ENCODE measurements at places on chromosomes 1 and 21. TPM values are rescaled to one million over a fixed set of nuclear protein-coding genes. Genes with fewer than 3 reads are reported as not detected.
A peak's percentile ranks its signal among the peaks of the same experiment; 100 is the strongest.

DNA sequence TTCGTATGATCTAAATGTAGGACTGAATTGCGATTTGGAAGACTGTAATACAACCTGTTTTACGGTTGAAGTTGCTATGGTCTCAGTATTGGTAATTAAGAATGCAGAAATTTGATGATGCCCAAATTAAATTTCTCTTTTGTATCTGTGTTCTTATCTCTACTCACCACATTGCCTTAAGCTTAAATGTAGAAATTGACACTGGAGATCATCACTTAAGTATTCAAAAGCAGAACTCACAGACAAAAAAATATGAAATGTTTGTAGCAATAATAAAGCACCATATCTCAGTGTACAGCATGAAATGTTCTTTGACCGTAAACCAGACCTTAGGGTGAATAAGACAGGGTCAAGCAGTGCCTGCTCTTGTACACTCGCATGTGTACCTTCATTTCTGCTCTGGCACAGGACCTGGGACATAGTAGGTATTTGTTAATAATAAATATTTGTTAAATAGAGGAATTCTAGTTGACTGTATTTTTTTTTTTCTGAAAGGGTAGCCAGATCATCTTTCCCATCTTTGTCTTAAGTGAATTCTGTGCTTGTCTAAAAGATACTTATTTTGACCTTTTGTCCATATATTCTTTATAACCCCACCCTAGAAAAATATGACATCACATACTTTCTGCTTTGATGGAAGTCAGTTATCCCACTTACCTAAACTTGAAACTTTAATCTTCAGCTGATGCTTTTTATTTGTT lies 1.5 kb downstream of the CDC7 start:
- H3K36me3 ChIP-seq = no peaks in the 10 kb centered on the region
- no peaks in the 10 kb centered on the region for H3K27me3 ChIP-seq
- peaks cover 6% of the 10 kb centered on the region for H3K4me1 ChIP-seq
- no peak overlapping the region for H3K27ac ChIP-seq
- no peak for DNase-seq
- H3K4me3 ChIP-seq = no peak overlapping the region

GRCh38 chr1:172380441-172381244 lies 39.8 kb upstream of the C1orf105 start:
- DNase-seq = no peak
- peaks cover 9% of the 10 kb centered on the region for H3K4me1 ChIP-seq
- H3K36me3 ChIP-seq = no peaks in the 10 kb centered on the region
- H3K4me3 ChIP-seq = no peak overlapping the region
- H3K27me3 ChIP-seq = no peaks in the 10 kb centered on the region

GRCh38 chr1:16235944-16236510 lies 956 bp downstream of the CPLANE2 start:
- no peaks in the 10 kb centered on the region for H3K27me3 ChIP-seq
- DNase-seq = peak; percentile 83
- peak overlapping the region; percentile 79 for H3K27ac ChIP-seq
- peaks cover 7% of the 10 kb centered on the region for H3K4me1 ChIP-seq

DNA sequence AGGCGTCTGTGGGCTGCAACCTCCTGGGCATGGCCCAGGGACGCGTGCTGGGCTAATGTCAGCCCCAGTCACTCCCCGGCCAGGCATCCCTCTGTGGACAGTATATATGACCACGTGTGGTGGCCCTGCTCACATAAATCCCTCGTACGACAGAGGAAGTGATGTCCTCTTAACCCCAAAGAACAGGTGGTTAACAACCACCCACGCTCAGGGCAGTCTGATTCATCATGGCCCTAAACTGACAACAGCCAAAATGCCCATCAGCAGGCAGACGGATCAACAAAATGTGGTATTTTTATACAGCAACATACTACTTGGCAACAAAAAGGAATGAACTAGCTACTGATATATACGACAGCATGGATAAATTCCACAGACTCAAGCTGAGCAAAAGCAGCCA lies 51.0 kb downstream of the ECE1 start:
- no peak overlapping the region for H3K4me3 ChIP-seq
- H3K27ac ChIP-seq = no peak overlapping the region
- H3K27me3 ChIP-seq = no peaks in the 10 kb centered on the region
- H3K36me3 ChIP-seq = peaks cover 67% of the 10 kb centered on the region
- no peak for DNase-seq
- no peaks in the 10 kb centered on the region for H3K4me1 ChIP-seq

- no peak overlapping the region for H3K27ac ChIP-seq
- H3K4me1 ChIP-seq = no peaks in the 10 kb centered on the region
- no peaks in the 10 kb centered on the region for H3K36me3 ChIP-seq
These were observed 8.2 kb downstream of the SSX2IP start for GRCh38 chr1:84682047-84682446.

DNA sequence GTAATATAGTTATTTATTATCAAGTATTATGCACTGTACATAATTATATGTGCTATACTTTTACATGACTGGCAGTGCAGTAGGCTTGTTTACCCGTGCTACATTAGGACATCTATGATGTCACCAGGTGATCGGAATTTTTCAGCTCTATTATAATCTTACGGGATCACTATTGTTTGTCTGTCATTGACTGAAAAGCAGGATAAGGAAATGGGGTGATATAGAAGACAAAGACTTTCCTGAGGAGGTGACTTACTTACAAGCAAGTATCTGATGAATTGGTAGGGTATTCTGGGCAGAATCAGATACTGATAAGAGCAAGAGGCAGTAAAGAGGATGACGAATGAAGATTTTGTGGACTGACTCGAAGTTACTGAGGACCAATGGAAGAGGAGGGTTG lies 65.3 kb upstream of the CNN3 start:
- no peak overlapping the region for H3K4me3 ChIP-seq
- no peaks in the 10 kb centered on the region for H3K36me3 ChIP-seq
- no peak for DNase-seq
- no peaks in the 10 kb centered on the region for H3K27me3 ChIP-seq

DNA sequence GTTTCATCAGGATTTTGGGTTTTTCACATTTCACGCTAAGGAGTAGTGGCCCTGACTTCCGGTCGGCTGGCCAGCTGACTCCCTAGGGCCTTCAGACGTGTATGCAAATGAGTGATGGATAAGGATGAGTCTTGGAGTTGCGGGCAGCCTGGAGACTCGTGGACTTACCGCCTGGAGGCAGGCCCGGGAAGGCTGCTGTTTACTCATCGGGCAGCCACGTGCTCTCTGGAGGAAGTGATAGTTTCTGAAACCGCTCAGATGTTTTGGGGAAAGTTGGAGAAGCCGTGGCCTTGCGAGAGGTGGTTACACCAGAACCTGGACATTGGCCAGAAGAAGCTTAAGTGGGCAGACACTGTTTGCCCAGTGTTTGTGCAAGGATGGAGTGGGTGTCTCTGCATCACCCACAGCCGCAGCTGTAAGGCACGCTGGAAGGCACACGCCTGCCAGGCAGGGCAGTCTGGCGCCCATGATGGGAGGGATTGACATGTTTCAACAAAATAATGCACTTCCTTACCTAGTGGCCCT lies 23.1 kb upstream of the TNFRSF1B start:
- H3K27me3 ChIP-seq = no peaks in the 10 kb centered on the region
- H3K27ac ChIP-seq = peak overlapping the region; percentile 47
- DNase-seq = peak; percentile 43
- H3K36me3 ChIP-seq = no peaks in the 10 kb centered on the region

DNA sequence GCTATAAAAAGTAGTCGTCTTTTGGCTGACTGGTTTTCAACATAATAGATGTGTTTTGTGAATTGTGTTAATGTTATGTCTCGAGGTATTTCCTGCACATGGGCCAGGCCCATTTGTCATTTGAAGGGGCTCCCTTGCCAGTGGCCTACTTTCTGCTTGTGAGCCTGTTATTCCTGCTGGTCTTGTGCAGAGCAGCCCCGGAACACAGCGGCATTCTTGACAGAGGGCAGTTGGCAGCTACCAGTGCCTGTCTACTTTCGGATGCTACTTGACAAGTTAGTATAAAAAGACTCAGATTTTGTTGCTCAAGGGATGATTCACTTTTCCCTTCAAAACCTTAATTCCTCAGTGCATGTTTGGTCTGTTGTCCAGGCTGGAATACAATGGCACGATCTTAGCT lies 28.5 kb downstream of the PGM1 start:
- H3K27me3 ChIP-seq = no peaks in the 10 kb centered on the region
- no peak overlapping the region for H3K27ac ChIP-seq
- peaks cover 23% of the 10 kb centered on the region for H3K4me1 ChIP-seq
- no peak for DNase-seq
- no peak overlapping the region for H3K4me3 ChIP-seq

DNA sequence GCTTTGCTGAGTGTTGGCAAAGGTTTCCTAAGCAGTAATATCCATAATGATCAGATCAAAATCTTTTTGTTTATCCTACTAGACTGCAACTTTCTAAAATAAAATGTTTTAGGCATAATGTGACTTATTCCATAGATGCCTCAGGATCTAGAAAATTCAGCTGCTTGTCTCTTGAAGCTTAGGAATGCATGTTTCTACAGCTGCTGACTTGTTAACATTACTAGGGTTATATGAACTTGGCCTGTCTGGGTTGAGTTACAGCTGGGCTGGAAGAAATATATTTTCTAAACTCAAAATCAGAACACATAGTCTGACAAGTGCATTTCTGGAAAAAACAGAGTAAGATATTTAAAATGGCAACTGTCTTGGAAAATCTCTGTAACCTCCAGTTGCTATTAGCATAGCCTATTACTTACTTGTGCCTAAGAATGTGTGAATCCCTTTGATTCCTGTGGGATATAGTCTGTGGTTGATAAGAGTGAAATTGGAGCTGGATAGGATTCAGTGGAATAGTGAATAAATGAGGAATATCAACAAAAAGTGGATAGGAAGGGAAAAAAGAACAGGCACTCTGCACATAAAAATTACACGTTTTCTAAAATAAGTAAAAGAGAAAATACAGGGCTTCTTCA lies 61.2 kb downstream of the RGS4 start:
- H3K36me3 ChIP-seq = no peaks in the 10 kb centered on the region
- no peak overlapping the region for H3K27ac ChIP-seq
- H3K4me3 ChIP-seq = no peak overlapping the region
- H3K4me1 ChIP-seq = no peaks in the 10 kb centered on the region
- H3K27me3 ChIP-seq = no peaks in the 10 kb centered on the region
- DNase-seq = no peak

DNA sequence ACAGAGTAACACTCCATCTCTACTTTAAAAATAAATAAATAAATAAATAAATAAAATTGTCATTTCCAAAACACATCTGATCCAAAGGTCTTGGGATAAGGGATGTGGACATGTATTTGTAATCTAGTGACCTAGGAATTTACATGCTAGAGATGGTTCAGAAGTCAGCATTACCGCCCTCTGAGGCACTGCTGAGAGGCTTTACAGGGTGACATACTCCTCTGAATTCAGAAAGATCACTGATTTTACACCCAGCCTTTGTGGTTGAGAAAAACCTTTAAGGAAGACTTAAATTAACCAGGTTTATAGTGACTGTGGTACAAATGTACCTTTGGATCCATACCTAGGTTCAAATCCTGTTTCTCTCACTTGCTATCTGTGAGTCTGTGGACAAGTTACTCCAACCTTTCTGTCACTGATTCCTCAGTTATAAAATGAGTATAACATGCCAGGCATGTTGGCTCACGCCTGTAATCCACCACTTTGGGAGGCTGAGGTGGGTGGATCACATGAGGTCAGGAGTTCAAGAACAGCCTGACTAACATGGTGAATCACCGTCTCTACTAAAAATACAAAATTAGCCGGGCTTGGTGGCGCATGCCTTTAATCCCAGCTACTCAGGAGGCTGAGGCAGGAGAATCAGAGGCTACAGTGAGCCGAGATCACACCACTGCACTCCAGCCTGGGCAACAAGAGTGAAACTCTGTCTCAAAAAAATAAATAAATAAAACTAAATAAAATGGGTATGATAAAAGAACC lies 20.1 kb downstream of the OSBPL9 start:
- H3K27me3 ChIP-seq = no peaks in the 10 kb centered on the region
- no peak overlapping the region for H3K4me3 ChIP-seq
- no peak overlapping the region for H3K27ac ChIP-seq
- H3K4me1 ChIP-seq = no peaks in the 10 kb centered on the region

GRCh38 chr1:209883341-209883971 lies 54.6 kb upstream of the SYT14 start:
- no peak overlapping the region for H3K4me3 ChIP-seq
- peak overlapping the region; percentile 91 for H3K27ac ChIP-seq
- H3K4me1 ChIP-seq = peaks cover 49% of the 10 kb centered on the region
- H3K36me3 ChIP-seq = no peaks in the 10 kb centered on the region
- H3K27me3 ChIP-seq = no peaks in the 10 kb centered on the region
- peak; percentile 49 for DNase-seq

DNA sequence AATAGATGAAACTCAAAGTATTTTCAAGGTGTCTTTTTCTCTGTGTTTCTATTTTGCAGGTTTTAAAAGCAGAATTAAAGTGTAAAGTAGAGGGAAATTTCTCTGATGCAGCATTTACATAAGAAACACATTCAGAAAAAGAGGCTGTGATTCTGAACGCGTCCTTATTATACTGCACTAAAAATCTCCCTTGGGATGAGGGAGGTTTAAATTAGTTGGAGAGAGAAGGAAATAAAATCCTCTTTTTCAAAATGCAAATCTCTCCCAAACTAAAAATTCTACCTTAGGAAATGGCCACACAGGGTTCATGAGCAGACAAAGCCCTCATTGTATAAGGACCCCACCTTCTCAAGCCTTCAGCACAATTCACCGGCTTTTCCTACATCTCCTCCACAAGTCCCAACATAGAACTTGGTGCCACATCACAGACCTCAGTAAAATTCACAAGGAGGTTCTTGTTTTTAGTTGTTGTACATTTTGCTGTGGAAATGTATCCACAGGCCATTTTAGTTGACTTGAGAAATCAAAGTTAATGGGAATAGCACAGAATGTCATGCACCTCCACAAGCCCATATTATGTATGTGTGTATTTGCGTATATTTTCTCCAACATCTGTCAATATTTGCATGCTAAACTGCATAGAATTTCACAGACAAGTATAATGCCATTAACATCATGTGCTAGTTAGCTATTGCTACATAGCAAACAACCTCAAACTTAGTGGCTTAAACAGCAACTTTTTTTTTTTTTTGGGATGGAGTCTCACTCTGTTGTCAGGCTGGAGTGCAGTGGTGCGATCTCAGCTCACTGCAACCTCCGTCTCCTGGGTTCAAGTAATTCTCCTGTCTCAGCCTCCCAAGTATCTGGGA lies 59.8 kb downstream of the MAB21L3 start:
- H3K4me3 ChIP-seq = no peak overlapping the region
- no peaks in the 10 kb centered on the region for H3K4me1 ChIP-seq
- H3K27ac ChIP-seq = no peak overlapping the region
- no peaks in the 10 kb centered on the region for H3K36me3 ChIP-seq

- no peak overlapping the region for H3K4me3 ChIP-seq
- no peaks in the 10 kb centered on the region for H3K36me3 ChIP-seq
- H3K27me3 ChIP-seq = no peaks in the 10 kb centered on the region
- no peak overlapping the region for H3K27ac ChIP-seq
- H3K4me1 ChIP-seq = no peaks in the 10 kb centered on the region
- DNase-seq = no peak
These were observed 88.2 kb downstream of the MIS18A start for GRCh38 chr21:32190493-32191144.

Gene CAMSAP2
- 53.5 TPM for total RNA-seq

Gene CASQ2
- 1.5 TPM for total RNA-seq

Gene CACNA1E
- total RNA-seq = 0.46 TPM

Gene MYOC
- total RNA-seq = 24.9 TPM

Gene SMIM1
- total RNA-seq = 20.2 TPM

Gene NUP133
- total RNA-seq = 38.4 TPM

Gene PLEKHG5
- 8.9 TPM for total RNA-seq

Data from thyroid gland (tissue), 4 donors.